ENCODE measurements at places on chromosomes 1 and 21. TPM values are rescaled to one million over a fixed set of nuclear protein-coding genes. Genes with fewer than 3 reads are reported as not detected.

DNA sequence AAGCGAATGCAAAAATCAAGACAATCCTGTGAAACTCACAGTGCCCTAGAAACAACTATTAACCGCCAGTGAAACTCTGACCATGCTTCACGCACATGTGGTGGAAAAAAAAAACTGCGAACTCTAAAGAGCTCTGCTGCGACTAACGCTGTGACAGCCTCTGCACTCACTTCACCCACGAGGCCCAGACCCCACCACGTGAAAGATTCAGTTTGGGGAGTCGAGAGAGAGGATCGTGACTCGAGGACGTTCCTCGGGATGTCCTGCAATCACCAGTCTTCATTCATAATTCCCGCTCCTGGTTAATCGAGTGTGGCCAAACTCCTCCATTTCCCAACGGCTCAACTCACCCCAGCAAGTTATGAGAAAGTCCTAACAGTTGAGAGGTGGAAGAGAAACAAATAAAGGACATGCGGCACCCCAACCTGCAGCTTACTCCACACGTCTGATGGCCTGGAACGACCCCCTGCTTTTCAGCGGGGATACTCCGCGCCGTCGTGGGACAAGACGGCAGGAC is 1.1 kb downstream of the SERBP1 start:
- no peak for DNase-seq

DNA sequence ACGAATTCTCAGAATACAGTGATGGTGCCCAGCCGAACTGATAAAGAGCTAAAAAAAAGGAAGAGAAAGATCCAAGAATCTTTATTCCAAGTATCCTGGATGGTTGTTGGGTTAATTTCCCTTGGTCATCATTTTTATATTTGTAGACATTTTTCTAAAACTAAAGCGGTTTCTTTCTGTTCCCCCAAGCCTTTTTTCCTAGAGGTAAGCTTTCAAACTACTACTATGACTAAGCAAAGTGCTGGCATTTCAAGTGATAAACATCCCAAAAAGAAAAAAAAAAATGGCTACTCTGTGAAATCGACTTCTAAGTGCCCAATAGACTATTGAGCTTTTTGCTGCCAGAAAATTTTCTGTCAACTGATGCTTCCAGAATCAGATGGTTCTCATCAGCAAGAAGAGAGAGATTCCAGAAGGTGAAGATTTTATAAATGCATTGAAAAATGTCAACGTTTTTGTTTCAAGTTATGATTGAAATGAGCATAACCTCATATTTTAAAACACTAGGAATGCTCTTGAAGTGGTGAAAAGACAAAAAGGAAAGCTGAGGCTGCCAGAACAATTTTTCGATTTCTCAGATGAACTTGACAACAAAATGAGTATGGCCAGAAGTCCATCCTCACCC is 96.1 kb upstream of the ZC3H11B start:
- DNase-seq, result no peak

KMO gene
- not detected for total RNA-seq

CD53 gene
- total RNA-seq, result 5.9 TPM

SPTA1 gene
- not detected for total RNA-seq

DNA sequence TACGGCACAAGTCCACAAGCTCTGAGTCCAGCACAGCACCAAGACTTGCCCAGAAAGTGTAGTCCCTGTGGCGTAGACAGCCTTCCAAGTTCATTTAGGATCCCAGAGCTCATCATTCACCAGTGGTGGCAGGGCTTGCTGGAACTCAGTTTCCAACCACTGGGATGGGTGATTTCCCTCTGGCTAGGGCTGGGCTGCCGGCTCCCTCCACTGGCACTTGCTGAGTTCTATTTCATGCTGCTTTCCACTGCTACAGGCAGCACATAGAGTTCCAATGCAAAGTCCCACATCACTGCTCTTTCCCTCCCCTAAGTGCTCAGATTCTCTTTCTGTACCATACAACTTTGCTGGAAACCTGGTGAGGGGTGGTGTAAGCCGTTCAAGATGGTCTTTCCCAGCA is 510.3 kb upstream of the TMPRSS15 start:
- DNase-seq, result no peak

GRCh38 chr1:241518476-241519307 is 863 bp downstream of the FH start:
- DNase-seq, result no peak
